ENCODE measurements at places on chromosomes 2 and 18.

DNA sequence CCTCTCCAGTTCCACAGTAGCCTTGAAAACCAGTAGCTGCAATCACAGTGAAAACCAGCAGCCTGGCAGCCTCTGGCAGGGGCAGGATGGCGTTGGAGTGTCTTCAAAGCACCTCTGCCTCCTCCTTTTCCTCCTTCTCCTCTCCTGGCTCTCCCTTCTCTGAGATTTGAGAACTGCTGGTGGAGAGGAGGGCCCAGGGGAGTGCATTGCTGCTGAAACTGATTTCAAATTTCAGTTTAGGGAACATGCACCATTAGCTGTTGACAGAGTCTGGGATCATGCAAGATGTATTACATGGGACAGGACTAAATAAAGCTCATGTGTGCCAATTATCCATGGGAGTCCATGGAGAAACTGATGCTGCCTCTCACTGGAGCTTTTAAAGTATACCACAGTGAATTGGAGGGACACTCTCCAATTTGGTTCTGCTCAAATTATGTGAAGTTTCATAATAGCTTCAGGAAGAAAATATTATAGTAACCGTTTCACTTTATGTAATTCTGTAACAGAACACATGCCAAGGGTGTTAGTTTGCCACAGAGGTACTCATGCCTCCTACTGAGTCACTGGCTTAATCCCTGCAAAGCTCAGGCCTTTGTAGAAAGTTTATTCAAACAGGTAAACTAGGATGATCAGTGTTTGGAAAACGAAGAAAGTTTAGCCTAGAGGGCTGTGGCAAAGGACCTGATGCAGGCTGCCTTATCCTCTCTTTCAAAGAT is 146.1 kb downstream of the PRPF40A start:
- DNase-seq, result no peak

DNA sequence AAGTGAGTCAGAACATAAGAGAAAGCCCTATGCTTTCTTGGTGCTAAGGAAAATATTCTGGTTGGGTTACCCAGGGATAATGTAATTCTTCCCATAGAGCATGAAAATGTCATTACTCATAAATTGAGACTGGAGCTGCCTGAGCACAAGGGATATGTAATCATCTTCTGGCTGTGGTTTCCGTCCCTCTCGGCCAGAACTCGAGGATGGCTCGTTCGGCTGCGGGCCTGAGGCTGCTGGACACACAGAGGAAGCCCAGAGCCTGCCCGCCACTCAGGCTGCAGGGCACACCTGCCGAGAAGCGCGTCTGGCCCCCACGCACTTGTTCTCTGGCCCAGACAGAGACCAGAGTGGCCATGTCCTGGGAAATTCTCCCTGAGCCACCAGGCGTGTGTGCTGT is 104.9 kb downstream of the ASAP2 start:
- peak; percentile 94 for DNase-seq

DNA sequence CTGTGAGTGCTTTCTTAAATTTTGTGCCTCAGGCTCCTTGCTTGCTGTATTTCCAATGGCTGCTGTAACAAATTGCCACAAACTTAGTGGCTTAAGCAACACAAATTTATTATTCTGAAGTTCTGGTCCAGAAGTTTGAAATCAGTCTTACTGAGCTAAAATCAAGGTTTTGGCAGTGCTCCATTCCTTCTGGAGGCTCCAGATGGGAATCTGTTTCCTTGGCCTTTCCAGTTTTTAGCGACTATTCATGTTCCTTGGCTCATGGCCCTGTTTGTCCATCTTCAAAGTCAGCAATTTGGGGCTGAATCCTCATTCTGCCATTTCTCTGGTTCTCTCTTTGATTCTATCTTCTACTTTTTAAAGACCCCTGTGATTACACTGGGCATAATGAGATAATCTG is 31.8 kb downstream of the STRADB start:
- DNase-seq, result peak; percentile 20

GRCh38 chr2:67984600-67984999 is 78.2 kb downstream of the C1D start:
- no peak for DNase-seq

- DNase-seq, result no peak
Observed at GRCh38 chr18:72847771-72848170, 20.0 kb downstream of the NETO1 start.

DNA sequence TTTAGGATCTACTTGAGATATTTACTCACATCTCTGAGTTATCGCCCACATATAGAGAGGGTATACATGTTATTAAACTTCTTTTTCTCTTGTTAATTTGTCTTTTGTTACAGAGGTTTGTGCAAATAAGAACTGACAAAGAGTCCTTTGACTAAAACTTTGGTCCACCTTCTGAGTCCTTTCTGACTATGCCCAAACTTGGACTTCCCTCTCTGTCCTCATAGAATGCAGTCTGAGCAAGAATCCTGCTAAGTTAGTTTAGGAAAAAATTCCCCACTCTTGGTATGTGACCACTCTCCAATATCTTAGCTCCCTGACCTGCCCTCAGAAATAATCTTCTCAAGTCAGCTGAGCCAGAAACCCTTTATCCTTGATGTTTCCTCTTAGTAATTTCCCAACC is 257.5 kb upstream of the REG3G start:
- no peak for DNase-seq

DNA sequence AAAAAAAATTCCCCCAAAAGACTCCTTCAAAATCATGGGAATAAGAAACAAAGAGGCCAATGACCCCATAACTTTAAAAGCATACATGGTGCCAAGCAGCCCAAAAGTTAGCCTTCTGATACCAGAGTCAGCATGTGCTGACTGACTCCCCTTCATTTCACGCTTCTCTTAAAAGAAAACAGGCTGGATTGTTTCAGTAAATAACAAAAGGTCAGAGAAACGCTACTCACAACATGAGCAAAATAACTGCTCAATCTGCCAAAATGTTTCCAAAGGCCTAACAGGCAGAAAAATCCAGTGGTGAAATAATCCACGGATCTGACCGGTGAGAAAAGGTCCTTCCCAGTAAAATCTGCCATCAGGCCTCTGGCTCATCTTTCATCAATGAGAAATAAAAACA is 71.6 kb downstream of the BCL2 start:
- no peak for DNase-seq

DNA sequence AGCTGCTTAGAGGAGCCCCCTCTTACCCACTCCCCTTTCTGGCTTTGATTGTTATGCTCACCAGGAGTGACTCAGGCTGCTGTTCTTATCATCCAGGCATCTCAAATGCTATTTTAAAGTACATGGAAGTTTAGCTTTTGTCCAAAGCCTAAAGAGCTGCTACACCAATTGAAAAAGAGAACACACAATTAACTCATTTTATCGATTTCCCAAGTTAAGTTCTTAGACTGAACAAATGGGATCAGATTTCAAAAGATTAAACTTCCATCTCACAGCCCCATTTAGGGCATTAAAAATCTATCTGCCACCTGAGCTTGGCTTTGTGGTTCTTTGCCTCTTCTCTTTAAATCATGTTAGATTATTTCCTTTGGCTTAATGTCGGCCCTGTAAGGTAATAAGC is 81.2 kb downstream of the MYO5B start:
- DNase-seq, result no peak

DNA sequence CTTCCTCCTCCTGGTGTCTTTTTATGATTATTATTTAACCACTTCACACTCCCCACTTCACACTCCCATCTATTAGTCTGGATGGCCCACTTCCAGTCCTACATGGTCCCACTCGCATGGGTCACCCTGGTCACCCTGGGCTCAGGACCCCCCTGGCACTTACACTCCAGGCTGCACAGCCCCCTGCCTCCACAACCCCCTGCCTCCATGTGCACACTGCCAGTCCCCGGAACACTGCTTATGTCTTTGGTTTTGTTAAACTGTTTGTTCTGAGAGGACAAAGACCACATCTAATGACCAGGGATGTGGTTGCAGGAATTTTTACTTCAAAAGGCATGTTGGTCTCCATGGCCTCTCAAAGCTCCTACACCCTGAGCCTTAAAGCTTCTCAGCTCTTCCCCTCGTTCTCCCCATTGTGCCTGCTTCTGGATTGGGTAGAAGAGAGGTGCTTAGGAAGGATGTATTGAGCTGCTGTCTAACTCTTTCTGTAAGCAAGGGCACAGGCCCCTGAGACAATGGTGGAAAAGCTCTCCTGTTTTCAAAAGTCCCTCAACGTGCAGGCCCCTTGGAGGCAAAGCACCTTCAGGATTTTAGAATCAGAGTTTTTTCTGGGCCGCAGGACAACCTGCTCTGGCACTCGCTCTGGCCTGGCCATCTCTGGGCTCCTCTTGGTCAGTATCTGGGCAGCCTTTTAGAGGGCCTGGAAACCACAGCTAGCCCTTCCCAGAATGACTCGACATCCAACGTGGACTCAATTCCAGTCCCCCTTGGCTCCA is 150.0 kb upstream of the HAAO start:
- DNase-seq, result no peak

All from fibroblast of lung (primary cell).